ENCODE measurements at places on chromosomes 3 and 15.
A peak's percentile ranks its signal among the peaks of the same experiment; 100 is the strongest.

DNA sequence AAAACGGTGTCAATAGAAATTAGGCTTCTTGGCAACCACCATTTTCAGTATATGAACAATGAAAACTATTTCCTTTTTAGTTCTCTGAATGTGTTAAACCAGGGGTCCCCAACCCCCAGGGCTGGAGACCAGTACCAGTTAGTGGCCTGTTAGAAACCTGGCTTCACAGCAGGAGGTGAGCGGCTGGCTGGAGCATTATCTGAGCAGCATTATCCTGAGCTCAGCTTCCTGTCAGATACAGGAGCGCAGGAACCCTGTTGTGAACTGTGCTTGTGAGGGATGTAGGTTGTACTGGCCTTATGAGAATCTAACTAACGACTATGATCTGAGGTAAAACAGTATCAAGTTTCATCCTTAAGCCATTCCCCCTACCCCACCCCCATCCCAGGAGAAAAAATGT, 328.7 kb downstream of the ZBBX start:
- DNase-seq, result no peak

GRCh38 chr15:55820043-55820442, 77.1 kb upstream of the PRTG start:
- no peak for DNase-seq

- no peak for DNase-seq
Observed at GRCh38 chr3:101131767-101132166, 138.5 kb upstream of the ABI3BP start.

DNA sequence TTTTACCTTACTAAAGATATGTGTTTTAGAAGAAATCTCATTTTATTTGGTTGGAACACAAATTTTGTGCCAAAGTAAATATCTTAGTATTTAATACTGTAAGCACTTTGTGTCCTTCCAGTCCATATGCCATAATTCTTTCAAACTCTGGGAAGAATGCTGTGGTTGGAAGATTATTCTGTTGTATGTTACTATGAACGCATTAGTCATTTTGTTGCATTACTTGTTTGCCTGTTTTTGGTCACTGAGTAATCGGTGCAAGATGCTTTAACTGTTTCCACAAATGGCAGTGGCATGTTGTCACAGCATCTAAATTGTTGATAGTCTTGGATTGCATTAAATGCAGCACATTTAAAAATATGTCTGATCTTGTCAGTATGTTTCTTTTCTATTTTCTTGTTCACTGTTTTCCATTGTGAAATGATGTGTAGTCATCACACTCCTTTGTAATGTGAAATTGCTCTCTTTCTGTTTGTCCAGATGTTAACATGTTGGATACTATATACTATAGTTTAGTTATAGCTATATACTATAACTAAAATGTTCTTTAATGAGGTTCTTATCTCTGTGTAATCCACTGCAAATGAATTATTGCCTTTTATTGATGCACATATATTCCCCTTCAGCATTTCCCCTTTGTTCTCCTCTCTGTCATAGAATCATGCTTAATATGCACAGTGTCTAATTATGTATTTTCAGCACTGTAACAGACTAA, 89.9 kb upstream of the FLNB start:
- DNase-seq, result peak; percentile 72

DNA sequence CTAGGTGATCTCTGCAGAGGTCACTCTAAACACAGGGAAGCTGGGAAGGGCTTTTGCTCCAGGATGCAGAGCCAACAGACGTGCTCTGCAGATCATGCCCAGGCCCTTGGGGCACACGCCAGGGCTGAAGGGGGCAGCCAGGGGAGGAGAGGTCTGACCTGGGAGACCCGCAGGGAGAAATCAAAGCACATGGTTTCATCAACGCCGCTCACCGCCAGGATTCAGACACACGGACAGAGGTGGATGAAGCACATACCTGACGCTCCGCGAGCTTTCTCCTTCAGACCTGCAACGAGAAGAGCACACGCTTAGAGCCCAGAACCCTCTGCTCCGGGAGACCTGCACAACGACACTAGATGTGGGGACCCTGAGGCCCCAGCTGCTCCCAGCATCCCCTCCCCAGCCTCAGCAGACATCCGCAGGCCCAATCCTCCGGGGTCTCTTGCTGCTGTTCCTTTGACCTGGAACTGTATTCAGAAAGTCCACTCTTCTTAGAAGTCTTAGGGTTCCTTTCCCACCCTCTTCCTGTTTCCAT, 90.7 kb upstream of the IQSEC1 start:
- no peak for DNase-seq

Data from muscle of back (tissue), 13 donors.